ENCODE measurements at places on chromosomes 5 and 9.

DNA sequence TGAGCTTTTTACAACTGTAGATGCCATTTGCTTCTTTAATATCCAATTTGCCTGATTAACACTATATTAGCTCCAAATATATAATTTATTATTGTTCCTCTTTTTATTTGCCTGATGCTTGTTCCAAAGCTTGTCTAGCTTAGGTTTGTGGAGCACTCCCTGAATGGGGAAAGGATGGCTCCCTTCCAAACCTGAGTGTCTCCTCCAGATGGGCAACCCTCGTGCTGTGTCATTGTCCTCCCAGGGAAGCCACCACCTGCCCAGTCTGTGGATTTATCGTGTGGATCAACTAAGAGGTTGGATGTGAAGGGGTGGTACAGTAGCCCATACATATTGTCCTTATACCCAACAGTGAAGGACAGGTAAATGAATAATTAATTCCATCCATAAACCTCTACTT is 404.9 kb downstream of the CDK5RAP2 start:
- no peak for DNase-seq

GRCh38 chr5:91257301-91257700 is 125.8 kb downstream of the ARRDC3 start:
- DNase-seq: peak; percentile 32

DNA sequence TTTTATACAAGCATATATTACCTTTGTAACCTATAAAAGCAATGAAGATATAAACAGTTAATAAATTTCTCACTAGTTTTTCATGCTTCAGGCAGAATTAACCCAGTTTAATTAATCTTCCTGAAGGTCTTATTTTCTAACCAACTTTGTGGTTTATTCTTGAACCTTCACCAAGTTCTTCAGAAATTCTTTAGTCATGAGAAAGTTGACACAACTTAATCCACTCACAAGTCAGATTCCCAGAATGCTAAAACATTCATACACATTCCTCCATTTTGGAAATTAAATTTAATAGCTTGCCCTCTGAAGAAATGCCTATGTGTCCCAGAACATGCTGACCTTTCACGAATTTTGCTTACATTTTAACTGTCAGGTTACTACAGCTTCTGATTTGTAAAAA is 105.4 kb upstream of the PAM start:
- peak; percentile 16 for DNase-seq

DNA sequence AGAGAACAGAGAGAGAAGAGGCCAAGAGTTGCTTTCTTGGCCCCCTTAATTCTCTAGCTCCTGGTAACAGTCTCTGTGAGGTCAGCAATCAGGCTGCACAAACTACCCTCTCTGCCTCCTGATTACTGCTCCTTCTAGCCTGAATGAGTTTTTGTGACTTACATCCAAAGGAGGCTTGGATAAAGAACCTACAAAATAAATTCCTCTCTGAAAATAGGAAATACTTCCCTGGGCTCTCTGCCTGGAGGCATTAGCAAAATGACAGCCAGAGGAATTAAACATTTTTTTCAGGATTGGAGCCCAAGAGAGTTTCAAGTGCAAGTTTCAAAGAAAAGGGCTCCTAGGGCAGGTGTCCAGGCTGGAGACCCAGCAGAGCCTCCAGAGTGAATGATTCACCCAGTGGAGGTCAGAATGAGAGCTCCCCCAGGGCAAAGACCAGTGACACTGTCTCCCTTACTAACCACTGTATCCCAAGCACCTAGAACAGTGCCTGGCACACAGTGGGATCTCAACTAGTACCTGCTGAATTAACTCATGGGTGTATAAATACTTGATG is 162.5 kb downstream of the SPOCK1 start:
- no peak for DNase-seq

GRCh38 chr5:94391996-94392395 is 226.4 kb downstream of the KIAA0825 start:
- DNase-seq: no peak

DNA sequence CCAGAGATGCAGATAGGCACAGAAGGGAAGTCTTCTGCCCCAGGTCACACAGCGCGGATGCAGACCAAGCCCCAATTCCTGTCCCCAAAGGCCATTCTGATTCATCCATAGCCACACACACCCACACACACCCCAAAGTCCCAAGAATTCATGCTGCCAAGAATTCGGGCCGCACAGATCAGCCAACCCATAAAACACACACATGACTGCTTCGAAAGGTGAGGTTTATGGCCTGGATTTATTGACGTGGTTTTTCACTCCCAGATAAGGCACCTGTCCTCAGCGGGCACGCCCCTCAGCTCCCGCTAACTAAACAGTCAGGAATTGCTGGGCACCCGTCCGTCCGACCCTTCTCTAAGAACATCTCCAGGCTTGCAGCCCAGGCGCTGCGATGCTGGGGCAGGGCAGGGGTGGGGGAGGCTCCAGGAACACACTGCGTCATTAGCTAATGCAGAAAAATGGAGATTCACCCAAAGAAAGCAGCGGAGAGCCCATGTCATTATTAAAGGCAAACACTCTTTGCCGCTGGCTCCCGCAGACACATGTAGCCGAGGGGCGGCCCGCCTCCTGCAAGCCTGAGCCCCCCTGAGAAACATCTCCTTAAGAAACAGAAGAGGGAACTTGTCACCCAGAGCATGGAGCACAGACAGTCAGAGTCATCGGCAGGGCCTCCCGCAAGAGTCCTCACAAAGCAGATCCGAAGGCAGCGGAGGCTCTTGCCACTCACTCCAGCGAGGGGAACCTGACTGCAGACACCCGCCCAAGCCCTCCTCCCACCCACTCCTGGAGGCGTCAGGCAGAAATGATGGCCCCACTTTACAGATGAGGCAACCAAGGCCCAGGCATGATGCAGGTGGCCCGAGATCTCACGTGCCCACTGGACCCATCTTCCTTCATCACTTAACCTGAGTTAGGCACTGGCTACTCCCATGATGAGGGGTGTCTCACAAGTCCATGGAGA is 19.9 kb downstream of the VAV2 start:
- DNase-seq: no peak

- no peak for DNase-seq
Measured at GRCh38 chr5:170697031-170697430, 86.5 kb upstream of the GABRP start.

GRCh38 chr9:113675475-113675941 is 200.6 kb upstream of the ZNF618 start:
- DNase-seq: peak; percentile 91

DNA sequence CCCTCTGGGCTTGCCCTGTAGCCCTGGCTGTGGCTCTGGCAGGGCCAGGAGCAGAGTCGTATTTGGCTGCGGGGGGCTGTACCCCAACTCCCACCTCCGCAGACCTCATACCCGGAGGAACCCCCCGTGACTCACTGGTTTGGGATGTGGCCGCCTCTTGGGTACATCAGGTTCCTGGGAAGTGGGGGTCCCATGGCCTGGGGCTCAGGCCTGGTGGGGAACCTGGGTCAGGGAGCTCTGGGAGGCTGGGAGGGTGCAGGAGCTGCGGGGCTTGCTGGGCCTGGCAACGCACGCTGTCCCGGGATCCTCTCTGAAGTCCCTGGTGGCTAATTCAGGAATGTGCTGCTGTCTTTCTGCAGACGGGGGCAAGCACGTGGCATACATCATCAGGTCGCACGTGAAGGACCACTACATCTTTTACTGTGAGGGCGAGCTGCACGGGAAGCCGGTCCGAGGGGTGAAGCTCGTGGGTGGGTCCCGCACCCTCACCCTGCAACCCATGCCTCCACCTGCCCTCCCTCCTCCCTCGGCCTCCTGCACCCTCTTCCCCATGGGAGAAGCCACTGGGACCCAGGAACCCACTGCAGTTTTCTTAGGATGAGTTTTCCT is 2.4 kb downstream of the LCN1 start:
- no peak for DNase-seq

DNA sequence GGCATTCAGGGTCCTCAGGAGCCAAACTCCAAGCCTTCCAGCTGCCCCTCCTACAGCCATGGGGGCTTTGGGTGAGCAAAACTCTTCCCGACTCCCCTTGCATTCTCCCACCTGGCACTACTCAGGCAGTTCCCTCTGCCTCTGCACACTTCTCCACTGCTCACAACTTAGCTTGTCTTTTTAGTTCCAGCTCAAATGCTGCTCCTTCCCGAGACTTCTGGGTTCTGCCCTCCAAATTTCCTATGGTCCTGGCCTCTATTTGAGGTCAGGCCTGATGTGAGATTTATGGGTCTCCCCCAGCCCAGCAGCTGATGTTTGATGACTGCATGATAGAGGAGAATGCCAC is 5.7 kb upstream of the SLC25A48 start:
- no peak for DNase-seq

GRCh38 chr5:7615566-7616061 is 219.7 kb downstream of the ADCY2 start:
- DNase-seq: peak; percentile 21

- DNase-seq: peak; percentile 54
Measured at GRCh38 chr5:164358531-164359259, 853.3 kb downstream of the MAT2B start.

DNA sequence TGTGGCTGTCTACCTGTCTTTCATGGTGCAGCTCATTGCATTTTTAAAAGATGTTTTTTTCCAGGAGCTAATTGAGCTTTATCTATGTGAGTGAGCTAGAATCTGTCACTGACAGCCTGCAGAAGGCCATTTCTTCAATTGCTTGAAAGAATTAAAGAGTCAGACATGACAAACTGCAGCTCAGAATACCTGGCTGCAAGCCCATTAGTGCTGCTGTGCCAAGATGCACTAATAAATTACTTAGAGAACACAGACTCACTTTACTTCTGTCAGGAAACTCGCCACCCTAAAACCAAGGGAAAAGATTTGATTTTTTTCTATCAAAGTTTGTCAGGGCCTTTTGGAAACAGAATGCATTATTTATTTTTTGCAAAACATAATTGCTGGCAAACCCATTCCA is 368.3 kb downstream of the CAAP1 start:
- no peak for DNase-seq

GRCh38 chr9:105043370-105043936 is 115.5 kb upstream of the ABCA1 start:
- no peak for DNase-seq

- DNase-seq: no peak
Measured at GRCh38 chr9:105114318-105114717, 130.1 kb upstream of the SLC44A1 start.

- DNase-seq: peak; percentile 66
Measured at GRCh38 chr5:146340260-146341081, 1.8 kb downstream of the POU4F3 start.

- DNase-seq: no peak
Measured at GRCh38 chr5:158070859-158071258, 211.9 kb upstream of the CLINT1 start.

DNA sequence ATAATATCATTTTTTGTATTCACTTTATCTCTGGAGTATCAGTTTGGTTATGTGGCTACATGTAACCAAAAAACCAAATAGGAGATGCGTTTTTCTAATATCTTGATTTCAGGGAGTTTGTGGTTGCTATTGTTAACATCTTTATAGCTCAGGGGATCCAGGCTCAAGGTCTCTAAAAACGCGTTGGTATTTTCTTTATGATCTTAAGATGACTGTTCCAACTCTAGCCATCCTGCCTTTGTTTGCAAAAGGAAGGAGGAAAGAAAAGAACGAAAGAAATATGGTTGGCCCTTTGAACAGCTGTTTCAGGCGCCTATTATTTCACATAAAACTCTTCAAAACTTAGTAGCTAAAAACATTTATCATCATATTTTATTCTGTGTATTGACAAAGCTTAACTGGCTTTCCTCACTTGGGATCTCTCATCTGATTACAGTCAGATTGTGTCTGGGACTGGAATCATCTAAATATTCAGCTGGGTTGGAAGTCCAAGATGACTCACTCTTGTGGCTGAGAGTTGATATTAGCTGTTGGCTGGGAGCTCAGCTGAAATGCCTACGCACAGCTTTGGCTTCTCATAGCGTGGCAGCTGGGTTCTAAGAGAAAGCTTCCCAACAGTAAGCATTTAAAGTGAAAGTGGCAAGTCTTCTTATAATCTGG is 60.1 kb downstream of the FAM174A start:
- peak; percentile 97 for DNase-seq

GRCh38 chr5:159773062-159773924 is 143.0 kb upstream of the ADRA1B start:
- peak; percentile 90 for DNase-seq

DNA sequence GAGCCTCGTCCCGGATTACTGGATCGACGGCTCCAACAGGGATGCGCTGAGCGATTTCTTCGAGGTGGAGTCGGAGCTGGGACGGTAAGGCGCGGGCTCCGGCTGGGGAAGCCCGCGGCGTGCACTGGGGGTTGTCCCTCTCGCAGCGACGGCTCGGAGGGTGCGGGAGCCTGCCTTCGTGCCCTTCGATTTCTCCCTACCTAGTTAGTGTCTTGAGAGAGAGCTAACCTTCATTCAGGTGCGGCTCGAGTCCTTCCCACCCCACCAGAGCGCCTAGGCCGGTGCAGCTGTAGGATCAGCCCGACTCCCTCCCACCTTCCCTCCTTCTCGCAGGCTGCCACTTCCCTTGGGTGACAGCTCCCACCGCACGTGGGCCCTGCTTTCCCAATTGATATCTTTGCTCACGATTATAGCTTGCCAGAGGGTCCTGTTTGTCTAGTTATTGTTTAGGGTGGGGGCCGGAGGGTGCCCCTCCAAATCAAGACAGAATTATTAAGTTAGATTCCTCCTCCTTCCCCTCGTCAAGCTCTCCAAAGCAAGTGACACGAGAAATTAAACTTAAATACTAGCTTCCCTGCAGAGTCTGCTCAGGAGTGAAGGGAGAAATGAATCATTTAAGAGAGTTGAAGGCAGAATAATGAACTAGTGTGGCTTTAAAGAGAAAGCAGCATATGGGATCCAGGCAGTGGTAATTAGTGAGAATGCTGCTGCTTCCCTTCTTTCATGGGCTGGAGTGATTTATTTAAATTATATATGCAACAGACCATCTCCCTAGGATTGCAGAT is 569 bp downstream of the CAMK4 start:
- no peak for DNase-seq

- no peak for DNase-seq
Measured at GRCh38 chr9:73176450-73176875, 24.8 kb downstream of the ANXA1 start.

DNA sequence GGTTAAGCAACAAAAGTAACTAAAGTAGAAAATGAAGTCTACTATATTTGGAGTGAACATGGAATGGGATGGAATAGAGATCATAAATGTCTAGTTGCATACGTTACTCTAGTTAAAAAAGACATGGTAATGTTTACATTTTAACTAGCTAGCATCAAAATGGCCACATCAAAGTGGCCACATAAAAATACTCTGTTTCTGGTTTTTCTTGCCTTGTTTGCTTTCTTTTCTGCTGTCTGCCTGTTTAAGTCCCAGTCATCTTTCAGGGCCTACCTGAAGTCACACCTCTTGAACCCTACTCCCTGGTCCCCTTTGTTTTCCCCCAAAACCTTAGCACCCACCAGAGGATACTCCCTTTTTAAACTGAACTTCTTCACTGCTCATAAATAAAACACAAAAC is 6.4 kb upstream of the KIF2A start:
- no peak for DNase-seq

DNA sequence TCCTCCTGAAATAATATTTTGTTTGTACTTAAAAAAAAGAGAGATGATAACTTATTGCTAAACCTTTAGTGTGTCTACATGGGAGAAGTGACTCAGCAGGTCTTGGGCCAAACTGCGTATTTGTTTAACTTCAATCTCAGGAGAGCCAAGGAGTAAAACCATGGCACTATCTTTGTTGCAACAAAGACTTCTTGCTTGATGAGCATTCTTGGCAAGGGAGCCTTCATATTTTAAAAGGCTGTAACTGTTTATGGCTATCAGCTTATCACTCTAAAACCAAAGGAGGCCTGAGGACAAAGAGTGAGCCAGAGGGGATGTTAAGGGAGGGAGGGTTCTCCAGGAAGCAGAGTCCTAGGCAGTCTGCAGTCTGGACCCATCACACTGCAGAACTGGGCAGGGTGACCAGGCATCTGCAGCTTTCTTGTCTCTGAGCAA is 216.2 kb upstream of the S1PR3 start:
- peak; percentile 97 for DNase-seq

GRCh38 chr5:163373436-163374084 is 63.8 kb upstream of the CCNG1 start:
- DNase-seq: no peak
